ENCODE measurements at places on chromosomes 2 and 18.

DNA sequence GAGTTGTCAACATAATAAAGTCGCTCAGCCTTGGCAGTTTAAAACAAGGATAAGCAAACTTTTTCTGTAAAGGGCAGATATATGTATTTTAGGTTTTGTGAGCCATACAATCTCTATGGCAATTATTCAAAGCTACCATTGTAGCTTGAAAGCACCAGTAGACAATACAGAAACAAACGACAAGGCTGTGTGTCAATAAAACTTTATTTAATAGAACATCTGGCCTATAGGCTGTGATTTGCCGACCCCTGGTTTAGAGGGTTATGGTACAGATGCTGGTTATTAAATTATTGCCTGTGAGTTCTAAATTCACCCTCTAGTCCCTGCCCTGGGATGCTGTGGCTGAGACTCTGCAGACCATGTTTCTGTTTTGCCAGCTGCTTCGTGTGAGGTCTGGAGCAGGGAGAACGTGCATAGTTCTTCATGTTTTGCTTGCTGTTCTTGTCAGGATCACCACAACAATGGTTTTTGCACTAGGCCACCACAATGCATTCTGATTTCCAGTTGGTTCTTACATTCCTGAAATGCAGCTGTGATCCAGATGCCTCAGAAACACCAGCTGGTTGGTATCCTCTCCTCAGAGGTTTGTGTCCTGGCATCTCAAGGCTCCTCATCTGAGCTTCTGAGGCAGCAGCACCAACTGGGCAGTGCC, 46.6 kb downstream of the ICOS start:
- DNase-seq: no peak

GRCh38 chr2:236052926-236053821, 115.0 kb downstream of the GBX2 start:
- DNase-seq: no peak

DNA sequence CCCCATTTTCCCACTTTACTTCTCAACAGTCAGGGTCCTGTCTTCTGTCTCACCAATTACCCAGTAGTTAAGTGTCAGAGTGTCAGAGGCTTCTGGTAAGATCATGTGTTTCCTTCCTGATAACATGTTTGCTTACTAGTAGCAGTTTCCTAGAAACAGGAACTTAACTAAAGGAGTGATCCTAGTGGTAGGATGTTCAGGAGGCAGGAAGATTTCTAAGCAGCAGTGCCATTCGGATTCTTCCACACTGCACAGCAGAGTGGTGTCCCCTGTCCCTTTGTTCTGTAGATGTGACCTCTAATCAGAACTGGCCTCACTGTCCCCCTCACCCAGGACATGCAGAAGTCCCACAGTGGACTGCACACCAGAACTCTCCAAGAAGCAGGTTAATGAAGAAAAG, 221.8 kb upstream of the OSR1 start:
- DNase-seq: no peak

GRCh38 chr18:74225193-74225840, 66.4 kb downstream of the CYB5A start:
- no peak for DNase-seq

DNA sequence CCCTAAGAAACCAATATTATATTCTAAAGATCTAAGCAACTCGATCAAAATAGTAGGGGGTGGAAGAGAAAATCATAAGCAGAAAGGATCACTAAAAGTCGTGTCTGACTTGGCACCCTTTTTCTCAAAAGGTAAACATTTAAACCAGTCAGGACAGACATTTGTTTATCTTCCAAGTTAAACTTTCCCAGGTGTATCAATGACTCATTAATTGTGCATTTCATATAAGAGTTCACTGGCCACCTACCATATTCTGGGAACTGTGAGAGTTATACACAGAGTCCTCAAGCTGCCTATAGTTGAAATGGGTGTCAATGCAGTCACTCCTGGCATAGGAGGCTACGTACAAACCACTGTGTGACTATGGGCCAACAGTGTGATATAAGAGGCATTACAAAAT, 4.8 kb upstream of the ACVR1 start:
- DNase-seq: no peak

DNA sequence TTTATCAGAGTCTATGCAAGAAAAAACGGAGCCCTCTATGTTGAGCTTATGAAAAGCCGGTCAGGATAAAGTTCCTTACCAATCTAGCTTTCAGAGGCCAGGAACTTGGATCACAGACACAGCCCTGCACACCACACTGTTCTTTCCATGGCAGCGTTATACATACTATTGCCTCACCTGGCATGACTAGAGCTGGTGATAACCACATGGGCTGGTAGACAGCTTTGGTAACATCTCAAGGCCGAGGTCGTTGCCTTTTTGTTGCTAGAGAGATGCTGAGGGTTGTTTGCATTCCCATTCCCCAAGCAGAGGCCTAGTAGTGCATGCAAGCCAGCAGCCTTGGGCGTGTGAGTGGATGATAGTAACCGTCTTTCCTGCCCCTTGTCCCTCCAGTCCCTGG, 78.0 kb downstream of the ITGB1BP1 start:
- DNase-seq: no peak

DNA sequence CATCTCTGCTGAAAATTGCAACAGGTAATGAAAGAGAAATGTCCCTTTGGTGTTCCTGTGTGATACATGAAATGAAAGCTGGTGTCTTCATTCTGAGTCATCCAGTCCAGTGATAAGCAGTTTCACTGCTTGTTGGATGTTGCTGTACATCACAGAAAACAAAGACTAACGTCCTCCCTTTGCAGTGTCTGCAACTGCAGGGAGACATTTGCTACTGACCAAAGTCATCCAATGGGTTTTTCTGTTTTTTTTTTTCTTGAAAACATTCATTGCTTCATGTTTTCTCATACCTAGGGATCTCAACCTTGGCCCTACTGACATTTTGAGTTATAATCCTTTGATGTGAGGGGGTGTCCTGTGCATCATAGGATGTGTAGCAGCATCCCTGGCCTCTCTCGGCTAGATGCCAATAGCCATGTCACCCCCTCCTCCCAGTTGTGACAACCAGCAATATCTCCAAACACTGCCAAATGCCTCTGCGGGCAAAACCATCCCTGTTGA, 63.6 kb upstream of the FZD5 start:
- no peak for DNase-seq

DNA sequence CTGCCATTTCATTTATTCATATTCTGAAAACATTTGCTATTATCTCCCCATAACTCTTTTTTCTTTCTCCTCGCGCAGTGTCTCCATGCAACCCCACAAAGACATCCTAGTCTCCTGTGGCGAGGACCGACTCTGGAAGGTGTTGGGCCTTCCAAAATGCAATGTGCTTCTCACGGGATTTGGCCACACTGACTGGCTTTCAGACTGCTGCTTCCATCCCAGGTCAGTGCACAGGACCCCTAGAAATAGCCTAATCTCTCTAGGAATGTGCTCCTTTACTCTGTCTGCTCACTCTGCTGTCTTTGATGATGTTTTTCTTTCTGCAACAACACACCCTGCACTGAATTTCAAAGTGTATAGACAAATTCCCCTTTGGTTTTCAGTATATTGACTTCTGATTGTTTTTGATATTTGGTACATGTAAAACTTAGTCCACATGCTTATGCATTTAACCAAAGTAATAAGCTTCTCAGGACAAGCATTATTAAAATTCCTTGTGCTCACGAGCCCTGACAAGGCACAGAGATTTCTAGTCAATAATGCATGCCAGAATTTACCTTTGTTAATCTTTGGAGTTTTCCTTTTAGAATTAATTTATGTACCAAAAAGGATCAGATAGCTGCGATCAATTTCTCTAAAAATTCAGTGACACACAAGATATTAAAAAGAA, 548.3 kb upstream of the VWC2L start:
- no peak for DNase-seq

DNA sequence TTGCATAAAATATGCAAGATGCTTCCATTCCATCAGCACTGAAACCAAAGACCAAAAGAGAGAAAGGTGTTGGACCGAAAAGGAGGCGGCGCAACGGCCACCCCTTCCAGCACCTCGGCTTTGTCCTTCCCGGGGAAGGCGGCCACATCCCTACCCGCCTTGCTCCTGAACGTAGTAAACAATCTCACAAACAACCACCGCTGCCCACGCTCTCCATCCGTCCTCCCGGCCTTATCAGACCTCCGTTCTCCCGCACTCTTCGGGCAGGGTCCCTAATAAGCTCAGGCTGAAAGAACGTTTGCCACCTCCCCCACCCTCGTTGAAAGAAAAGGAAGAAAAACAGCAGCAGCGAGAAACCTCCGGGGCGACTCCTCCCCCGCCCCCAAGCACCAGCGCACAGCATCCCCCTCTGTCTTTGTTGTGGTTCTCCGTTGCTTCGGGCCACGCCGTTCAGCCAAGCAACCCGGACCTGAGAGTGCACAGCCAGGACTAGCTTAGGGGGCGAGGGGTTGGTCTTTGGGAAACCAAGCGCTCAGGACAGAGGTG, 4.4 kb downstream of the EVX2 start:
- DNase-seq: no peak

DNA sequence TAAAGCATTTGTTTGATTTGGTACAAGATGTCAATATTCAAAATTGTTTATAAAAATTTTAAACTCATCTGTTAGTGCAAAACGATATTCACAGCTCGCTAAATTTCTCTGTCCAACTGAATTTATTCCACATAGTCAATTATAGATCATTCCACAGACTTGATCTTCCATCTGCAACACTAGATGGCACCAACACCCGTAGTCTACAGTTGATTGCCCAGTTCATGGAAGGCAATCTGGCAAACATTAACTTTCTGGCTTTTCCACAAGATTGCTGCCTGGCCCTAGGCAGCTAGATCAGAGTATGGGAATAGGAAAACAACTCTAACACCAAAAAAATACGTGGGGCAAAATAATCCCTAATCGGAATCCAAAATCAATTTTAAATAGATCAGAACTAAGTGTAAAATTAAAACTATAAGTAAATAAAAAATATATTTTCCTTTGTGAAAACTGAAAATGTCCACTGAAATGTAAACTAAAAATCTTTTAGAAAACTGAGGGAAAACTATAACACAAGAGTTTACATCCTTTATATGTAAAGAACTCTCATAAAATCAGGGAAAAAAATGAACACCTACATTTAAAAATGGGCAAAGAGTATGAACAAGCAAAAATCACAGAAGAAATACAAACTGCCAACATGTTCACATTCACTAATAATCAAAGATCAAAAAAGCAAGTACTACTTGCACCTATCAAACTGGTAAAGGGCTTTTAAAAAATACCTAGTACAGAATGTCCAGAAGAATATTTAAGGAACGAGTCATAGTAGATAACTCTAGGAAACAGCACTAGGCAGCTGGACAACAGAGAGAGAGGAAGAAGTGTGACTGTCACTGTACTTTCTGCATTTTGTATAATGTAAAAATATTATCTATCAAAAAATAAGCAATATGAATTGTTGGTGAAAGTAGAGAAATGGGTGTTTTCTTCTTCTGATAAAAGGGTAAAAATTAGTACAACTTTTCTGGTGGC, 35.0 kb downstream of the RTN4 start:
- DNase-seq: no peak

GRCh38 chr2:36433311-36434217, 78.0 kb downstream of the CRIM1 start:
- no peak for DNase-seq

GRCh38 chr2:234951664-234952269, at the start of gene SH3BP4:
TSS of gene SH3BP4 (plus strand) at chr2:234952017. CDS start at chr2:235035003, 82,986 bp downstream.
- DNase-seq: no peak

DNA sequence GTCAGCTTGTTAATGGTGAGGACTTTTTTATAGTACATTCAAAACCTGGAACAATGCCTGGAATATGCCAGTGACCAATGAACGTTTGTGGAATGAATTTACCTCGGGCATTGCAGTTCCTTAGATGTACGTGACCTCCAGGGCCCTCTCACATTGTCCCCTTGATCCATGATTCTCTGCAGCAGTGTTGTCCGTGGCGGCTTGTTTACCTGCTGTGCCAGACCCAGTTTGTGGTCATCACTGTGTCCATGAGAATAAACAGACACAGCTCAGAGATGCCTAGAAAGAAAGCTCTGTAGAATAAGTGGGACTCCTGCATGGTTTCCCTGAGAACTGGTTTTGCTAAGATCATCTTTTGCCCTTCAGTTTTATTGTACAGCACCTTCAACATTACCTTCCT, 1132.2 kb downstream of the DPP10 start:
- no peak for DNase-seq

GRCh38 chr2:128525653-128526052, 207.0 kb upstream of the HS6ST1 start:
- no peak for DNase-seq

DNA sequence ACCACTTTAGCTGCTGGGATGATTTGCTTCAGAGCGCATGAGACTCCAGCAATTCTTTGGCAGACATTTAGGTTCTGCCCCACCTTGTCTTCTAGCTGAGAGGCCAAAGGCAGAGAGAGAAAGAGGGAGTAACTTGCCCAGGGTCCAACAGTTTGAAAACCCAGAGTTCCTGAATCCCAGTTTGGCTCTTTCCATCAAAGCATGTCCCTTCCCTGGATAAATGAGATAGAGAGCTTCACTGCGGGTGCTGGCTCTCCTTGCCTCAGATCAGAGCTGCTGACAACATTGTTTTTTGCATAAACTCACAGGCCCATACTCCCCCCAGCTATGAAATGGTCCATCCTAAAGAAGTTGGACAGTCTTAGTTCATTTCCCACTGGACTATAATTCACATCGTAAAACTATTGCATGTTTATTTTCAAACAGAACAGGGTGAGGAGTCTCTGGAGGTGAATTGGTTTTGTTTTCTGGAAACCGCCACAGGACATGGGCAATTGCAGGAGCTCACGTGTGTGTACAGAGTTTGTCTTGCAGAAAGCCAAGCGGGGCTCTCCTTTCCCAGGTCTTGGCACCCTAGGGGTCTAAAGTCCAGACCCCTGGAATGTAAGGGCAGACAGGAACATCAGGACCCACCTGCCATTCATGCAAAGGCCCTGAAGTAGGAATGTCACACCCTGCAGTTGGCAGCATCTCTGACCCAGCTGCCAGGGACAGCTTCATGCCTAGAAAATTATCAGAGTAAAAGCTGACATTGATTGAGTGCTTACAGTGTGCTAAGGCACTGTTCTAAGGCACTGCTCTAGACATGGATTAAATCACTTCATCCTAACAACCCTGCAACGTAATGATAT, 25.0 kb upstream of the SLC14A2 start:
- no peak for DNase-seq

GRCh38 chr18:76397631-76398030, 97.4 kb downstream of the ZNF516 start:
- DNase-seq: no peak

DNA sequence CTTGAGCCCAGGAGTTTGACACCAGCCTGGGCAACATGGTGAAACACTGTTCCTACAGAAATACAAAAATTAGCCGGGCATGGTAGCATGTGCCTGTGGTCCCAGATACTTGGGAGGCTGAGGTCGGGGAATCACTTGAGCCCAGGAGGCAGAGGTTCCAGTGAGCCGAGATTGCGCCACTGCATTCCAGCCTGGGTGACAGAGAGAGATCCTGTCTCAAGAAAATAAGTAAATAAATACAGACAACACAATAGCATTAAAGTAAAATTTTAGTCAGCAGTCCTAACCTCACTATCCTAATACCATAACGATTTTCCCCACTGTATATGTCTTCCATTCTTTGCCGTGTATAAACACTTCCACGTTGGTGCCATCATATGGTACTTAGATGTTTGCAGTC, 83.0 kb upstream of the MBOAT2 start:
- DNase-seq: no peak

- DNase-seq: no peak
Measured at GRCh38 chr2:221402072-221402471, 170.0 kb downstream of the EPHA4 start.

Measured in stimulated activated CD8-positive, alpha-beta memory T cell treated with anti-CD3 and anti-CD28 coated beads, Interleukin-4, amount 100 ng/mL, for 1 hour (primary cell).